ENCODE measurements at places on chromosomes 2 and 18.

DNA sequence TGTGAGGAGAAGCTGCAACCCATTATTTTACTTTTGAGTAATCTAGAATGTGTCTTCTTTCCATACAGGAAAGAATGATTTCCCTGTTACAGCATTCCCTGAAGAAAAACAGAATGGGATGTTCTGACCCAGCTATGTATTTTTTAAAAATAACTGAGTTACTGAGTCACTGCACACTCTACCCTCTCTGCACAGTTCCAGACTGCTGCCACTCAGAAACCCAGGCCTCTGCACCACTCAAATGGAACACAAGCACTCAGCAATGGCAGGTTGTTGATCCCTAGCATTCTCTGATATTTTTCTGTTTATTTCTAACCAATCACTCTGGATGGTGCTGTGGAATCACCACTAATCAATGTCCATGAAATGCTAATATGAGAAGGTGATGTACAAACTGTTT lies 1300.0 kb upstream of the FAM98A start:
- no peak for DNase-seq

DNA sequence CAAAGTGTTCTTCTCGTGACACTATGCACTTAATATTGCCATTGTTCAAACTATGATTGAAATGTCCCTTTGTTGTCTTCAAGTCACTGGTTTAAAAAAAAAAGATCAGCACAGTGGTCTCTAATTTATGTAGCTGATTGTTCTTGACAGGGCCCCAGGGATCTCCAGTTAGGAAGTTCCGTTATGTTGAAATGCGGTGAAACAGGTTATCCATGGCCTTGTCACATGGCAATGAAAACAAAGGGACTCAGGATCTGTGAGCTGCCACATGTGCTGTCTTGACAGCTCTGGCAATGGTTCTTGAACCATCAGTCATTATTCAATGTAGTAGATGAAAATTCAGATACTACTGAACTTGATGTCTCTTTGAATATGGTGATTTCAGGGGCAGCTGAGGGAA lies 147.4 kb downstream of the SETBP1 start:
- no peak for DNase-seq

GRCh38 chr2:207589143-207589542 lies 36.1 kb downstream of the METTL21A start:
- DNase-seq, result no peak

DNA sequence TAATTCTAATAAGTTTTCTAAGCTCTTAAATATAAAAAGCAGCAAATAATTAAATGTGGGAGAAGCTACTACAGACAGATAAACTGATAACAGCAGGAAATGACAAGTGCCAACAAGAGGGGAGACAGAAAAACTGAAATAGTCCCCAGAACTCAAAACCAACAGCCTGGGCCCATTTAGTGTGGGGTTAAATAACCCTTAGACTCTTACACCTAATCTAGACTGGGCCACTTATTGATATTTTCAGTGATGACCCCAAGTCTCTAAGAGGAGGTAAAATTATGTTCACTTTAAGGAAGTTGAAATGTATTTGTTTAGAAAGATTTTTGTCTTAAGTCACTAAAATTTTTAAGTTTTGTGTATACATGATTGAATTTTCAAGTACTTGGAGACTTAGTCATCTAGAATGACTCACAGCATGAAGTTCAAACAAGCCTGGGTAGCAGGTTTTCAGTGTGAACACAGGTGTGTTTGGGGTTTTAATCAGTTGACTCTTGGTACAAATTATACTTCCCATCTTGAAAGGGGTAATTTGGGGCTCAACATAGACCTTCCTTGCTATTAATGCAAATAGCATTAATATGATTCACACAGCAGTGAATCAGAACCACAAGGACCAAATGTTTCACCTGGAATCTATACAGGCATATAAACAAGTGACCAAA lies 54.9 kb upstream of the MYO3B start:
- DNase-seq, result no peak

DNA sequence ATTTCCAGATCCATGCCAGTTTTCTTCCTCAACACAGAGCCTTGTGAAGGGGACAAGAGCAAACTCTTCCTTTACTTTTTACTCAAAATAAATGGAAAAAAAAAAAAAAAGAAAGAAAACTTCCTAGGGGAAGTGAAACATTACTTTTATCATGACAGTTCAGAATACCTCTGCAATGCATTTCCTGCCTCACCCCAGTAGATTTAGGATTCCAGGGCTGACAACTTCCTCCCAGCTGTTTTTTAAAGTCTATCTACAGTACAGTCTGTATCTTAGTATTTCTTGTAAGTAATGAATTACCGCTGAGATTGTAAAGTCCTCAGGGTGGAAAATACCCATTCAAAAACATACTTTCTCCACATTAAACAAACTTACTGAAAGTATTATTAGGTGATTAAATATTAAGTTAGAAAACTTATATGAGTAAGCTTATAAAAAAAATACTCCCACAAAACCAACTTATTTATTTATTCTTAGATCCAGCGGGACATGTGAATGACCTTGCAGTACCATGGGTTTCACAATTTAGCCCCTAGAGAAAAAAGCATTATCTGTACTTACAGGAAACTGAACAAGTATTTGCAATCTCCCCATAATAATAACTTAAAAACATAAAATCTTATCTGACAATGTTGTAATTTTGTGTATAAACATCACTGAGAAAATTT lies 117.7 kb downstream of the RBMS1 start:
- DNase-seq, result no peak

DNA sequence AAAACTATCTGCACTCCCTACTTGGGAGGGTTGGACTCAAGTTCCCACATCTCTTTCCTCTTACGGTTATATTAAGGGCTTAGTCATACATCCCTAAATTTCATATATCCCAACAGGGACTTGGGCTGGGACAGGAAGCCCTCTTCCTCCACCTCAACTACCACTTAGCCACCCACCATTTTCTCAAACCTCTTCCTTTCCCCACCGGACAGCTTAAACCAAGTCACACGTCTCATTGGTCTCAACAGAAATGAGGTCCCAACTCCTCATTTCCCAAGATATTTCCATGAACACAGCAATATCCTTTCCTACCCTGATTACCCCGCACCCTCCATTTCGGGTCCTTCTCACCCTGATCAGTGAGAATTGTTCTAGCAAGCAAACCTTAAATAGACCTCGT lies 736 bp downstream of the ZSCAN30 start:
- DNase-seq, result no peak

- DNase-seq, result no peak
These were observed 747.1 kb upstream of the FSHR start for GRCh38 chr2:49901202-49902065.

All from NCI-H1436 treated with DMSO at 0.1 percent for 48 hours (cell line).